ENCODE measurements at places on chromosomes 7 and 10.
A peak's percentile ranks its signal among the peaks of the same experiment; 100 is the strongest.

GRCh38 chr7:113209449-113210203, 91.3 kb upstream of the SMIM30 start:
- peak; percentile 64 for DNase-seq

- no peak for DNase-seq
These were observed 41.7 kb upstream of the HSPA12A start for GRCh38 chr10:116784035-116784434.

DNA sequence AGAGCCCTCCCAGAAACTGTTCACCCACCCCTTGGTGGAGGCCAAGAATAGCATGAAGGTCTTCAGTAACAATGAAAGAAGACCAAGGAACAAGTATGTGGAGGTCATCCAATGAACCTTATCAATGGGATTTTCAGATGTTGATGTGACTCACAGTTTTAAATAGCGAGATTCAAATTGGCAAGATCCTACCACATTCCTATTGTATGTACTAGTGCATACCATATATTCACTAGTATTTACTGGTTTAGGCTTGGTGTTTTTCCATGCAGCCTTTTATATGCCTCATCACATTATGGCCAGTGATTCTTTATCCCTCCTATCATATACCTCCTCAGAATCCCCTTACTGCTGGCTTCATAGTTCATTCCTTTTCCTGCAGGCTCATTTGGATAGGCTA, 54.4 kb downstream of the ITGB8 start:
- peak; percentile 89 for DNase-seq

- DNase-seq: peak; percentile 16
These were observed 116.3 kb upstream of the DIP2C start for GRCh38 chr10:805620-806305.

DNA sequence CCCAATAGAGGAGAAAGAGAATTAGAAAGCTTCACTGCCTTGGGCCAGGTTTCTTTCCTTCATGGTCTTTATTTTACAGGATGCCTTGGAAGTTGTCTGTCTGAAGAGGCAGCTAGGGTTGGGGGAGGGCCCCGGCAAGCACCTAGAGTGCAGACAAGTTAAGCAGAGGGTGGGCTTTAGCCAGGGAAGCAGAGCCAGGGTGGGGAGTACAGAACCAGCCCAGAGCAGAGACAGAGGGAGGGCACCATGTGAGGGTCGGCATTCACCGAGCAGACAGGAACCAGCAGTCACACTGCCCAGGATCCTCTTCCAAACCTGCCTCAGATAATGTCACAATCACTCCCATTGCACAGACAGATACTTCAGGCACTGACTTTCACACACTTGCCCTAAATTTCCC, 75.9 kb downstream of the ADARB2 start:
- DNase-seq: no peak

DNA sequence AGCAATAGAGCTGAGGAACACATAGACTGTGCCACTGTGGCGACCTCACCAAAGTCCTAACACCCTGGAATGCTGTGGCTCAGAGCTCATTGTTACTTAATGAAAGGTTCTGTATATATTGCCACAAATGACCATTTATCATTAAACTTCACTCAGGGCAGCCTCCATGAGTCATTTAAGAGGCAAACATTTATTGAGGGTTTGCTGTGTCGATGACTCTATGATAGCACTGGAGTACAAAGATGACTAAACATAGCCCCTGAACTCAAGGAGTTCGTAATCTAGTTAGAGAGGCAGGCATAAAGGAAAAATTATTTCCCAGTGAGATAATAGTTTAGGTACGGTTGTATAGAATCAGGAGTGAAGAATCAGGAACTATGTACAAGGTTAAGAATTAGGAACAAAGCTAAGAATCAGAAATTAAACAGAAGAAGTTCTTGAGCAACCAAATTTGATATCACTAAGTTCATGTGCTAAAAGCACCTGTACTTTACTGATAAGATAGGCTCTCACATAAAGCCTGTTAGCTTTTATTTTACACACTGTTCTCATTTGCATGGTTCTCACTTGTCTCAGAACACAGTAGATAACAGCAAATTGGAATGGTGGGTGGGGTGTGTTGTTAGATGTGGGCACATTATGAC, 7.9 kb downstream of the ENTPD7 start:
- DNase-seq: peak; percentile 97

GRCh38 chr7:101691822-101692384, 62.8 kb upstream of the MYL10 start:
- DNase-seq: peak; percentile 76

- DNase-seq: no peak
These were observed 21.9 kb upstream of the VIPR2 start for GRCh38 chr7:159166530-159166929.

GRCh38 chr10:78802866-78803265, 265.9 kb upstream of the ZMIZ1 start:
- no peak for DNase-seq

GRCh38 chr7:117021366-117021765, 68.1 kb downstream of the ST7 start:
- DNase-seq: no peak

DNA sequence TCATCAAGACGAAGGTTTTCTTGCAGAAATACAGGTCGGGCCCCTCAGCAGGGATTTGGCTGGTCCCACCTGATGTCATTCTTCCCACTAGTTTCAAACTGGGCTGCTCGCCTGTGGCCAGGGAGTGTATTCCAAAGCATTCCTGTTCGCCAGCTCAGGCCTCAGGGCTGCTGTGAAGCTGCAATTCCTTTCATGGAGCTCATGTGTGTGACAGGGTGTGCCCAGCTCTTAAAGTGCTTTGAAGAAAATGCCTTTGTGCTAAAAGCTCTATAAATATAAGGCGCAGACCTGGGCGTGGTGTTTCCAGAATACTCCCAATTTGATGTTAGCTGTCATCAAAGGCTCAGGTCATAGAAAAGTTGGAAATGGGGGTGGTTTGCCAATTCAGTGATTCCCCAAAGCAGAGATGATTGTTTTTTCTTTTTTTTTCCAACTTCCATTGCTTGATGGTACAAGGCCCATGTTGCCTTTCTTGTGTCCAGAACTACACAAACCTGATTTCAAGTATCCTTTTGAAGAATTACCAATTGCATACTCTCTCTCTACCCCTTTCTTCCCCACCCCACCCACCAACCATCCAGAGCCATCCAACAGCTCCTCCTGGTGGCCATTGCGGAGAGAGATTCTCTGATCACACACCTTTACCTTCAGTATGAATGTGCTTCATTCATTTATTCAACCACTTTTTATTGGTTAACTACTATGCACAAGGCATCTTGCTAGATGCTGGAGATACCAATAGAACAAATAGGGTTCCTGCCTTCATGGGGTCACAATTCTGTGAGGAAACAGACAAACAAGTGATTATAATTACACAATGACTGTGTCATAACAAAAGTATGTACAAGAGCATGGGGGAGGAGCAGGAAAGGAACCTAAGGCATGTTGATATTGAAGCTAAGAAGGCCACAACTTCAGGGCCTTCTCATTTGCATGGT, 297.3 kb upstream of the LYZL1 start:
- peak; percentile 82 for DNase-seq

GRCh38 chr10:13189961-13190360, 28.6 kb downstream of the MCM10 start:
- no peak for DNase-seq

- DNase-seq: no peak
These were observed 37.4 kb downstream of the LRRC72 start for GRCh38 chr7:16564023-16564380.

DNA sequence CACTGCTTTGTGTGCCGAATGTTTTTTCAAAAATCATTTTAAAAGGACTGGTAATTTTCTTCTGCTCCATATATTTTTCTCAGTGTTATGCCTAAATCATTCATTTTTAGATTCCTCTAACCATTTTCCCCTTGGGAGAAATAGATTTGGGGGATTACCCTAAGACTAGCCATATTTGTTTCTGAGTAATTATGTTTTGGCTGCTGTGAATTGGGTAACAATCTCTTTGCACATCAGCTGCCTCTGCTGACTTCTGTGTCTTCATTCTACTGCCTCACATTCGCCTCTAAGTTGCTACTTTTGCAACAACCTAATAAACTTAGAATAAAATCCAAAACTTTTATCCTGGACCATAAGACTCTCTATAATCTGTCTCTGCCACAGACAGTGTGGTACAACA, 18.5 kb upstream of the MRC1 start:
- no peak for DNase-seq

- DNase-seq: peak; percentile 66
These were observed 3.1 kb downstream of the FLNC start for GRCh38 chr7:128833148-128833945.
